ENCODE measurements at places on chromosomes 3 and 15.

GRCh38 chr15:73927476-73928240 lies 1.4 kb downstream of the LOXL1 start:
- peak; percentile 72 for DNase-seq

DNA sequence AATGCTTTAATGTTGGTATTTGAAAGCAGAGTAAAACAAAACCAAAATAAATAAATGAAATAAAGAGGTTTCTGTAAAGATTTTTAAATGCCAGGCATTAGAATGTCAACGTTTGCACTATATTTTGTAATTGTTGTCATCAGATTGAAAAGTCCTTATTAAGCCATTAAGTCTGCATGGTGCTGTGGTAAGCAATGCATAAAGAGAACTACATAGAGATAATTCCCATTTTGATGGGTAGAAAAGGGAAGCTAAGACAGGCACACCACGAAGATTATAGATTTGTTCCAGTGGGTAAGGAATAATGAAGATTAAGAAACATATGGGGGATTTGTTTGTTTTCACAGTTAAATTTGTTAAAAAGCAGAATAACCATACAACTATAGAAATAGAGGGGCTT lies 52.5 kb upstream of the PPARG start:
- no peak for DNase-seq

GRCh38 chr15:70140543-70141375 lies 43.0 kb upstream of the TLE3 start:
- DNase-seq: no peak

GRCh38 chr3:14431917-14432834 lies 29.8 kb downstream of the SLC6A6 start:
- peak; percentile 91 for DNase-seq

DNA sequence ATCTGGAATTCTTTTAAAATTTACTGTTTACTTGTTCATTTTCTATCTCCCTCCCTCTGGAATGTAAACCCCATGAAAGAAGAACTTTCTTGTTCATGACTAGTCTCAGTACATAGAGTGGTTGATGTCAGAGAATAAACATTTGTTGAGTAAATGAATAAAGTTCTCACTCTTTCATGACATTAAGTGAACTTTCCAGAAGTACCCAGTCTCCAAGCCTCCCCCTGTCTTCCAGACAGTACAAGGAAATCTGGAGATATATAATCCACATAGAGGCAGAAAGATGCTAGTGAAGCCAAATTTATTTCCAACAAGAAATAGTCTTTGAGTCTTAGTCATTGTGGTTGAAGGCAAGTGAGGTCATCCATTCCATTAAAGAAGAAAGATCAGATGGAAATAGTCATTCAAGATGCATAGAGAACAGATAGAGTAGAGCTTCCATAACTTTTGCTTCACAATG lies 71.5 kb upstream of the GALNT15 start:
- no peak for DNase-seq

DNA sequence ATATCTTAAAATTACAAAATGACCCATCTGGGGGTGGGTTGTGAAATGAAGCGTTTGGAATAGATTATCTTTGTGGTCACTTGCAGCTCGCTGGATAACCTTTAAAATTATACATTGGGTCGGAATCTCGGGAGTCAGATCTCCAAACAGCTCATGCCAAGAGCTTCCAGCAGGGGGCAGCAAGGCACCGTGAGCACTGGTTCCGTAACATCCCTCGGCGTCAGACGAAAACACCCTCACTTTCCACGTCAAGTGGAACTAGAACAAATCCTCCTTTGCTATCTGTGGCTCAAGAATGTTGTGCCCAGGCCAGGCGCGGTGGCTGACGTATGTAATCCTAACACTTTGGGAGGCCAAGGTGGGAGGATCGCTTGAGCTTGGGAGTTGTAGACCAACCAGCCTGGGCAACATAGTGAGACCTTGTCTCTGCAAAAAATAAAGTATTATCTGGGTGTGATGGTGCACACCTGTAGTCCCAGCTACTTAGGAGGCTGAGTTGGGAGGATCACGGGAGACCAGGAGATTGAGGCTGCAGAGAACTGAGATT lies 31.1 kb downstream of the UMPS start:
- peak; percentile 77 for DNase-seq

- DNase-seq: no peak
Measured at GRCh38 chr3:157128771-157129681, 30.9 kb downstream of the CCNL1 start.

DNA sequence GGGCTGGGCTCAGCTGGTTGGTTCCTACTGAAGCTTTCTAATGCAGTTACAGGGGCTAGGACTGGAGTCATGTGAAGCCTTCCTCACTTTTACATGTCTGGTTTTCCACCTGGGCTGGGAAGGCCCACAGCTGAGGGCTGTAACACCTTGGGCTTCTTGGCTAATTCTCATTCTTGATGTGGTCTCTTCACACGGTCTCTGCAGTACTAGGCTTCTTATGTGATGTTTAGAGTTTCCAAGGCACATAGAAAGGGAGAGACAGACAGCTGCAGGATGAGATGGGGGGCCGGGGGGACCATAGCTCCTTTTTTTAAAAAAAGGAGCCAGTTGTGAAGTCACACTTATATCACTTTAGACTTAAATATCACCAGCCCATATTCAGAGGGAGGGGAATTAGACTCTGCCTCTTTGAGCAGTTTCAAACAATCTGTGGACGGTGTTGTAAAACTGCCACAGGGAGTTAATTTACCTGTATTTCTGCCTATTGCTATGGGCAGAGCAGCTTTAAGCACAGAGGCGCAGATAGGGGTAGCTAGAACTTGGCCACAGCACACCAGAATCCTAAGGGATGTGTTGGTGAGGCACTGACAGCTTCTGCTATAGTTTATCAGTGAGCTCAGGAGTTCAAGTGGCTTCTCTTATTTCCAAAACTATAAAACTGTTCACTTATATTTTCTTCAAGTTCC lies 46.7 kb downstream of the NKIRAS1 start:
- no peak for DNase-seq

DNA sequence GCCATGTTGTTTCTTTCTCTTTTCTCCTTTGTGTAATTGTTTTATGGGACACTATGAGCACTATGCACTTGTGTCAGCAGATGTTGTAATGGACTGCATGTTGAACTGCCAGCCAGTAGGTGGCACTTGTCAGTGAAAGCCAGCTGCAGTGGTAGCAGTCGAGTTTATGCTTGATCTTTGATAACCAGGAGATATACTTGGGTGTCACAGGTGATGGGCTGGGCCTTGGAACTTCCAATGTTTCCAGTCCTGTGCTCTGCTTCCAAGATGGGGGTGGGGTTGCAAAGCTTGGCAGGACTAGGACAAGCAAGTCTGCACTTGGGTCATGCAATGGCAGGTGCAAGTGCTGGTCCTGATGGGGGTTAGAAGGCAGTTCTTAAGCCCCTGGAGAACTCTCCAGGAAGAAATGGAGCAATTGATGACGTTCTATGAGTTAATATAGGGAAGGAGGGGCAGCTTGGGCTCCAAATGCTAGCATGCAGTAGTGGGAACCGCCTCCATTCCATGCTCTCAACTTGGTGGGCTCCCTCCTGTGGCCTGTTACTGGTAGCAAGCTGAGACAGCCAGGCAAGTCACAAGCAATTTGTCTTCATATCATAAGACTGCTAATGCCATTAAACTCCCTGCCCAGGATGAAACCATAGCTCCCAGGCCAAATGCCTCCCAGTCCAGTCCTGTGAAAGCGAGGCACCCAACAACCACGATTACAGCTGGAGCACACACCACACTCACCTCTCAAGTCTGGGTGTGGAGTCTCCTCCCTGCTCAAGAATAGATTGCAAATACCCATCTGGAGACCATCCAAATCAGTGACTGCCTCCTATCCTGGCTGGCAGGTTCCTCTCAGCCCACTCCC lies 287.2 kb downstream of the CGGBP1 start:
- DNase-seq: no peak

DNA sequence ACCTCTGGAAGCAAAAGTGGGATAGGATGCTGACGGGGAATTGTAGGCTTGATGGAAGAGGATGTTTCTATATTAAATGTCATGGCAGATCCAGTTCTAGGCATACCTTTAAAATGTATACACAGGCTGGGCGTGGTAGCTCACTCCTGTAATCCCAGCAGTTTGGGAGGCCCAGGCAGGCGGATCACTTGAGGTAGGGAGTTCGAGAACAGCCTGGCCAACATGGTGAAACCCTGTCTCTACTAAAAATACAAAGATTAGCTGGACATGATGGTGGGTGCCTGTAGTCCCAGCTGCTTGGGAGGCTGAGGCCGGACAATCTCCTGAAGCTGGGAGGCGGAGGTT lies 8.6 kb downstream of the CHD2 start:
- no peak for DNase-seq

DNA sequence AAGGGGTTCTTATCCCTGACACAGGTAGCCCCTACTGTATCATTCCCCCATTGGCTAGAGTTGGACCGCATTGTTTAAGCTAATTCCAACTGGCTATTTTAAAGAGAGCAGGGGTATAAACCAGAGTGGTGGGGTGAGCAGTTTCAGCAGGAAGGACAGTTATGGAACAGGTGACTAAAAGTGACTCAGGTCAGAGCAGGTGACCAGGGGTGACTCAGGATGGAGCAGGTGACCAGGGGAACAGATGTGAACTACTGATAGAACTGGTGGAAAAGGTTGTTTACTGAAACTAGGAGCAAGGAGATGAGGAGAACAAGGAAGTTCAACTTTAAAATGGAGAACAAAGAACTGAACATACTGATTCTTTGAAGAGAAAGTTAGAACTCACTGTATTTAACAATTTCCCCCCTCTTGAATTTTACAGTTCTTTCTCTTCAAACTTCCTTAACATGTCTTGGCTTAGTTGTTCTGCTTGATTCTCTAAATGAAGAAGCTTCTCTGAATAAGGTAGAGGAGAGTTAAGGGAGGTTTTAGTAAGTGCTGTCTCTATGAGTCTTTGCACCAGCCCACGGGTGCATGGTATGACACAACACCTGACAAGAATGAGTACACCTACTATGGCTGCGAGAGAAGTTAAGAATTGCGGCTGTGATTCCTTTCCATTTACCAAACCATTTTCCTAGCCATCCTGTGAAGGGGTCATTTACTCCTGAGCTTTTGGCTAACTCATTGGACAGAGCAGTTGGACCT lies 83.4 kb upstream of the WNT7A start:
- DNase-seq: no peak

- DNase-seq: peak; percentile 63
Measured at GRCh38 chr3:196969660-196970546, 1.3 kb upstream of the PIGZ start.

- no peak for DNase-seq
Measured at GRCh38 chr15:100043068-100043641, 298.6 kb downstream of the ADAMTS17 start.

DNA sequence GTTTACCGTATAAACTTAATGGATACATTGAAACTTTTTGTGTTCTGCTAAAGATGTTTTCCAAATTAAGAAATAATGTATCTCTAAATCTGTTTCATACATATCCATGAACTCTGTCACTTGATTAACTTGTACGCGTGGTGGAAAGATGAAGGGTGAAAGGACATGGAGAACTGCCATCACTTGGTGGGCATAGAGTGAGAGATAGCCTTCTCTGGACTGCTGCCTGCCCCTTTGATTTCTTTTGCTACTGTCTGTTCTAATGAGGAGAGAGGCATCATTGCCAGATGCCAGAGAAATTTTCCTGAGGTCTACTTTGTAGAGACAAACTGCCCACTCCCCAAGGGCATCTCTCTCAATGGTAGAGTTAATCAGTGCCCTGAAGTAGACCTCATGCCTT lies 120.5 kb downstream of the SLMAP start:
- no peak for DNase-seq

DNA sequence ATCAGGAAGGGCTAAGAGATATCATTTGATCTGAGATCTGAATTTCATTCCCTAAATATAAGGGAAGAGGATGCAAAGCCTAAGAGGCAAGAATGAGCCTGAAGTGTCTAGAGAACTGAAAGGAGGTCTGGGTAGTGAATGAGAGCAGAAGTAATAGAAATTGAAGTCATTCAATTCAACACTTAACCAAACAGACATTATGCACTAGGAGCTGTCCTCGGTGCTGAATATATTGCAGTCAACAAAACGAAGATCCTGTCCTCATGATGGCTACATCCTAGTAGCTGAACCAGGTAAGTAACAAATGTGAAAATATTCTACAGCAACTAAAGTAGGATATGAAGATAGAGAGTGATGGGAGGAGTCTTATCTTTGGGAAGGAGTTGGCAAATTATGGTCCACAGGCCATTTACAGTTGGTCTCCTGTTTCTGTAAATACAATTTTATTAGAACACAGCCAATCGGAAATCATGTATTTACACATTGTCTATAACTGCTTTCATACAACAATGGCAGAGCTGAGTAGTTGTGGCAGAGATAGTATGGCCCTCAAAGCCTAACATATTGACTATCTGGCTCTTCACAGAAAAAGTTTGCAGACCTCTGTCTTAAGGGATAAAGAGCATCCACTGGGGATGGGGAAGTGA lies 192.9 kb upstream of the CADPS start:
- no peak for DNase-seq

DNA sequence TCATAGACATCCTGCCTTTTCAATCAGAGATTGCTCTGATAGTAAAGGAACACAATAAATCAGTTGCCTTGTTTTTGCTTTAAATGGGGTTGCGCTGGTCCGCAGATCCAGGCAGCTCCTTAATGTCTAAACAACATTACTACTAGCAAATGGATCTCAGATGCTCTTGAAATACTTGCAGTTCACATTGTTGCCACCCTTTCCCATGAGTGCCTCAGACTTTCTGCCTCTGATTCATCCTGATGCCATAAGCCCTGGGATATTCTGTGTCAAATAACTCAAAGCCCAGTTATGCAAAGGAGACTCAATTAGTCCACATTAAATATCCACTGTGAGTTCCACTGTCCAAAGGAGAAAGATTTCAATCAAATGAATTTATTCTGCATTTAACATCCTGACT lies 196.7 kb downstream of the PLCH1 start:
- no peak for DNase-seq

- no peak for DNase-seq
Measured at GRCh38 chr15:66858423-66859207, 156.6 kb downstream of the SMAD6 start.

GRCh38 chr3:141625506-141625905 lies 112.6 kb upstream of the RNF7 start:
- no peak for DNase-seq

- no peak for DNase-seq
Measured at GRCh38 chr3:65575376-65575840, 463.3 kb downstream of the MAGI1 start.

DNA sequence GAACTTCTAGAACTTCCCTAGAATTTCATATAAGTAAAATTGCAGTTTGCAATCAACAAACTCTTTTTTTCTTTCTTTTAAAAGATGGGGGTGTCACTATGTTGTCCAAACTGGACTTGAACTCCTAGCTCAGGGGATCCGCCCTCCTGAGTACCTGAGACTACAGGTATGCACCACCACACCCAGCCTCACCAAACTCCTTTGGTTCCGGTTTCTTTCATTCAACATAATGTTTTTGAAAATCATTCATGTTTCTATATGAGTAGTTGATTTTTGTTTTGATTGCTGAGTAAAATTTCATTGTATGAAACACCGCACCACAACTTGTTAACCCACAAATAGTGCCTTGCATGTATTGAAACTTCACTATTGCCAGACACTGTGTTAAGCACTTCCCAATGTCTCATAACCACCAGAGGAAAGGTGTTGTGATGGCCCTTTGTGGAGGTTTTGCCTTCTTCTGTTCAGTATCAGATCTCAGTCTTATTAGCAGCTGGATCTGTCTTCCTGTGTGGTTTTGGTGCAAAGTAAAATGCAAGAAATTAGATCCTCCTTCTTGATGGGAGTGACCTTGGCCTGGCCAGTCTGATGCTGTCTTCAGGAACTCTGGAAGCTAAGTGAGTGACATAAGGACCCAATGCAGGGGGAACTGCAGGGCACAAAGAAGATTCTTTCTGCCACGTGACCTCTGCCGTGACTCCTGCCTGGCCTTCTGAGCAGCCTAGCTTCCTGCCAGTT lies 78.8 kb upstream of the UBE2E1 start:
- no peak for DNase-seq

- DNase-seq: no peak
Measured at GRCh38 chr3:103453152-103453551, 1018.3 kb downstream of the ZPLD1 start.
